ENCODE measurements at places on chromosomes 16 and 17.

GRCh38 chr17:79612468-79613194 is 1.8 kb upstream of the RBFOX3 start:
- no peak for DNase-seq

GRCh38 chr17:8481089-8481488 is 45.4 kb downstream of the NDEL1 start:
- DNase-seq, result no peak

DNA sequence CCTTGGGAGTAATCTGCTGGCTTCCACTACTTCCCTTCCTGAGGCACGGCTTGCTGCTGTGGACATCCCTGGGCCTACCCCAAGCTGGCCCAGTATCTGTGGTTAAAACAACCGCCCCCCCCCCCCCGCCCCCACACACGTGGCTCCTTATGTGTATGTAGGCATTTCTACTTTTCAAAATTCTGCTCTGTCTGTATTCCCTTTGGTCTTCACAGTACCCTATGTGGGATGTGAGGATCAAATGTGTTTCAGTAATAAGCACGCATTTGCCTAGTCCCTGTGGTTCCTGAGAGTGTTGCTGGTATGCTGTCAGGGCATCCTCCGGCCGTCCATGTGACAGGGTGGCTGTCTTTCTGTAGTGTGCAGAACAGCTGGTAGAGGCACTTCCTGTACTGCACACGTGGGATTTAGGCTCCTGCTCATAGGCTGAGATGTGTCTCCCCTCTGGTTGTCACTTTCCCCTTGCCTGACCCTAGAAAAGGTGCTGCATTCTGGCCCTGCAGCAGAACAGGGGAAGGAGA is 2.2 kb downstream of the NT5M start:
- DNase-seq, result no peak

- peak; percentile 37 for DNase-seq
Observed at GRCh38 chr17:32253117-32253611, 12.5 kb upstream of the RHBDL3 start.

DNA sequence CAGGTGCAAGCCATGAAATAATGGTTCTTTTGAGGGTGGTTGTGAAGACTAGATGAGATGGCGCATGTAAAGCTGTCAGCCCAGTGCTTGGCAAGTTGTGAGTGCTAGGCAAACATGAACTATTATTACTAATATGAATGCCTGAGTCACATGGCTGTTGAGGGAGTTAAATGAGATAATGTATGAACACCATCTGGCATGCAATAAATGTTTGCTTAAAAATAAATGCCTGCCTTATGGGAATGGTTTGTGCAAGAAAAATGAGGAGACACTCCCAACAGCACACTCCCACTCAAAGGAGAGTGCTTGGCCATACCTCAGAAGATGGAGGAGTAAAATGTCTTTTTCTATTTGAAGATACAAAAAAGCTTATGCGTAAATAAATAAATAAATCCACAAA is 3.6 kb downstream of the MAPK3 start:
- DNase-seq, result no peak

DNA sequence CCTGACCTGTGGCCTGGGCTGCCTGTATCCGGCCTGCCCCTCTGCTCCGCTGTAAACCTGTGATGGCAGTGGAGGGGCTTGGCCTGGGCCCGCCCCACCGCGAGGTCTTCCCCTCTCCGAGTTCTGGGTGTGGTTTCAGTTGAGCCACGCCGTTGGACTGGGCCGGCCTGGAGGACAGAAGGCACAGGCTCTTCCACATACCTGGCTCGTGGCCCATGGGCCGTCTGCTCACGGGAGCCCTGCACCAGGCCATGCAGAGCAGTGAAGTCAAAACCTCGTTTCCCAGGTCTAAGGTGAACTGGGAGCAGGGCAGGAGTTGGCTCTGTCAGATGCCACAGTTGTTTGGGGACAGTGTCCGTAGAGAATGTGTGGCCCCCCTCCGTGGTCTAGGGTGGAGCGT is 5.6 kb upstream of the RNPS1 start:
- DNase-seq, result no peak
